ENCODE measurements at places on chromosomes 4 and X. TPM values are rescaled to one million over a fixed set of nuclear protein-coding genes. Genes with fewer than 3 reads are reported as not detected.

The SGMS2 gene
- polyA plus RNA-seq = 1.6 TPM

DNA sequence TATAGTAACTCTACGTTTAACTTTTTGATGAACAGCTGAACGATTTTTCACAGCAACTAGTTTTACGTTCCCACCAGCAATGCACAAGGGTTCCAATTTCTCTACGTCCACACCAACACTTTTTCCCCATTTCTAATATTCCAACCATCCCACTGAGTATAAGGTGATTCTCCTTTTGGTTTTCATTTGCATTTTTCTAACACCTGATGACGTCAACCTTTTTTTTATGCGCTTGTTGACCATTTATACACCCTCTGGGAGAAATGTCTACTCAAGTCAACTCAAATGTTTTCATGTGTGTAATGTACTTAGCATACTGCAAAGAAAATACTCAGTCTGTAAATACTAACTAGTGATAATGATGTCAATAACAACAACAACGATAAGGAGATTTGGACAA is 177.2 kb upstream of the TENM3 start:
- no peak for DNase-seq

DNA sequence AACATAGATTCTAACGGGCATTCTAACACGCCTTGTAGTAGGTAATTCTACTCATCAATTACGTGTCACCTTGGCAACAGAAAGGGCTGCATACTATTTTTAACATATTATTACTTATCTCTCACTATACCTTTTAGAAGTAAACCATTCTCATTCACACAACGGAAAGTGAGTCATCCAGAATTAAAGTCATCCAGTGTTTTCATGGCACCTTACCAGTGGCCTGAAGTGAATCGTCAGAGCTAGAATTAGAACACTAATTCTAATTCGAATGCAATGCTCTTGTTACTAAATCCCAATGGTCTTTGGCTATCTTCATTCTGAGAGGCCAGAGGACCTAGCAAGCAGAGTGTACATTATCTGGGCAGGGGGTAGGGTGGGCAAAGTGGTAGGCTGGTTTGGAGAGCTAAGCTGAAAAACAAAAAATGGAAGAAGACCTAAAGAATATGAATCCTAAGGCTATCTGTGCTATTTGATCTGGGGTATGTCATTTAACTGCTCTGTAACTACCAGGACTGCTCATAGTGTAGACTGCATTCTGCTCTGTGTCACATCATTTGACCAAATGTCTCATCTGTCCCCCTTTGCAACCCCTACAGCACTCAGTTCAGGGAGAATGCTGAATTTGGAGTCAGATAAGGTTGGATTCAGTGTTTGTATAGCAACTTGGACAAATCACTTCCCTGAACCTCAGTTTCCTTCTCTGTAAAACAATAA is 96.5 kb downstream of the HDAC8 start:
- no peak for DNase-seq

GRCh38 chr4:151671541-151672059 is 89.2 kb downstream of the GATB start:
- no peak for DNase-seq

The PDCL2 gene
- polyA plus RNA-seq = not detected

DNA sequence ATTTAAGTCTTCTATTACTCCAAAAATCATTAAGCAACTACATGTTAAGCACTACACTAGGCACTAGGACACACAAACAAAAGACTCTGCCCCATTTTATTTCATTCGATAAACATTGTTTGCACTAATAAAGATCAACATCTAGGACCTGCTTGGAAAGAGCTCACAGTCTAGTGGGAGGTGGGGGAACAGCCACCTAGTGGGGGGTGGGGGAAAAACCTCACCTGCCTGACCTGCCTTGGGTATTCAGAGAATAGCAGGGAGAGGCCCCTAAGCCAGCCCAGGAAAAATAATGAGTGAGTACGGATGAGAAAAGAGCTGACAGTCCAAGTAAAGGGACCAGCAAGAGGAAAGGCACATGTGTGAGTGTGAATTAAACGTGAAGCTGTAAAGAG is 52.2 kb downstream of the PRDM5 start:
- DNase-seq = no peak

The HAND2 gene
- polyA plus RNA-seq = 5.0 TPM

DNA sequence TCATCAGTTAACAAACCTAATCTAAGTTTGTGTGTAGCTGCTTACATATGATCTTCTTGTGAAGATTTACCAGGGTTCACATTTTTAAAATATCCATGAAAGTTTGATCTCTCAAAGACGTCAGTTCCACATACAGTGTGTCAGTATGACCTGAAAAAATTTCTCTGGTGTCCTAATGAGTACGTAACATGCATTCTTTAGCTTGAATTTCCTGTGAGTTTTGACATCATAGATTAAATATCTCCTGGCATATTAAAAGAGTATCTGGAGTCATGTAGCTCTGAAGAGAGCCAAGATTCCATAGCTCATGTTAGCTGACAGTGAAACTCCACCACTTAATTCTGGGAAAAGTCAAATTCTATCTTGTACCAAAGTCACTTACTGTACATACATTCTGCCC is 43.9 kb upstream of the PDLIM5 start:
- no peak for DNase-seq

The KLHL5 gene
- 5.3 TPM for polyA plus RNA-seq

GRCh38 chr4:102139132-102139573 is 206.1 kb downstream of the SLC39A8 start:
- no peak for DNase-seq

The HS6ST2 gene
- 0.72 TPM for polyA plus RNA-seq

- no peak for DNase-seq
These were observed 163.5 kb downstream of the PPP3CA start for GRCh38 chr4:101183666-101184373.

DNA sequence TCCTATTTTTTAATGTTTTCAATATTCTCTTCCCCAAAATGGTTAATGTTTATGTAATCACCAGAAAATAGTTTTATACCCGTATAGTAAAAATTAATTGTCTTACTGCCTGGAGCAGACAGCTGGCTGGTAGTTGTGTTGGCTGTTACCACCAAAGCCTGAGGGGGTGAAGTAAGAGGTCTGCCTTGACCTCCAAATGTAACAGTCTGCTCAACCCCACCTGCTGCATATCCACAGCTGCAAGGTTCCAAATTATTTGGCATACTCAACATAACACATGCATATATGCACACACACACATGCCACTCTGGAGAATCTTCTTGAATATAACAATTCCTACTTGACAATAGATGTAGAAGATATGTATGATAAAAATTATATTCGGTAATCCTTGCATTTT is 624.3 kb downstream of the ADGRL3 start:
- no peak for DNase-seq

DNA sequence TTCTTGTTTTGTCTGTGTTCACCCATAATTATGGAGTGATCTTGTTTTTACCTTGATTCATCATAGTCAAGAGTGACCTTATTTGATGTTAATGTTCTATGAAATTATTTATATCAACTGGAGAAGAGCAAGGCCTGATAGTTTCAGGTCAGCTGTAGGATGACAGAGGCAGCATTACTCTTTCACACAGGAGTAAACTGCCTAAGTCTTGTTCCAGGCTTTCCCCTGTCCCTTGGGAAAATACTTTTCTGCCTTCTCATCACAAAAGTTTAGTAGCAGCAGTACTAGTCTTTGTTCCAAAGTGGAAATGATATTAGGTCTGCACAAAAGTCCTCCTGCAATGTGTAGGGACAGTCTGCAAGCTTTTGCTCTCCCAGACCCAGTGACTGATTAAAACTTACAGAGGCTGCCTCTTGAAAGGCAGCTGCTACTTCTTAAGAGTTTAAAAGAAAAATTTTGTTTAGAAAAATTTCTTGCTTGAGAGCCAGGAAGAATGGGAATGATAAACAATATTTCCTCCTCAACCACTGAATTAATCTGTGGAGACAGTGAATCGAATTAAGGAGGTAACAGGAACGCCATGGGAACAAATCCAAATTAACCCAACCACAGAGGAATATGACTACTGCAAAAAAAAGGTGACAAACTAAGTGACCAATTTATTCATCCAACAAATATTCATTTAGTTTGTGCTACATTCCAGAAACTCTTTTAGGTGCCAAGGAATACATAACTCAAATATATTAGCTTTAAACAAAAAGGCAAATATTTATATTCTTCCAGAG is 991.4 kb upstream of the PABPC4L start:
- DNase-seq = no peak

DNA sequence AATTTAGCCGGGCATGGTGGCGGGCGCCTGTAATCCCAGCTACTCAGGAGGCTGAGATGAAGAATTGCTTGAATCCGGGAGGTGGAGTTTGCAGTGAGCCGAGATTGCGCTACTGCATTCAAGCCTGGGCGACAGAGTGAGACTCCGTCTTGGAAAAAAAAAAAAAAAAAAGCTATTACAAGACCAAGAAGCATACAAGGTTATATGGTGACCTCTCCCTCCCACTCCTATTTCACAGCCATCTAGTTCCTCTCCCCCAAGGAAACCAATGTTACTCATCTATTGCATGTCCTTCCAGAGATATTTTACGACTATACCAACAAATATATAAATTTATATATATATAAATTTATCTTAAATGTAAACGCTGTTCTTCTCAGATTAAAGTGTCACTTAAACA is 3.2 kb downstream of the SLC9A7 start:
- DNase-seq = no peak

DNA sequence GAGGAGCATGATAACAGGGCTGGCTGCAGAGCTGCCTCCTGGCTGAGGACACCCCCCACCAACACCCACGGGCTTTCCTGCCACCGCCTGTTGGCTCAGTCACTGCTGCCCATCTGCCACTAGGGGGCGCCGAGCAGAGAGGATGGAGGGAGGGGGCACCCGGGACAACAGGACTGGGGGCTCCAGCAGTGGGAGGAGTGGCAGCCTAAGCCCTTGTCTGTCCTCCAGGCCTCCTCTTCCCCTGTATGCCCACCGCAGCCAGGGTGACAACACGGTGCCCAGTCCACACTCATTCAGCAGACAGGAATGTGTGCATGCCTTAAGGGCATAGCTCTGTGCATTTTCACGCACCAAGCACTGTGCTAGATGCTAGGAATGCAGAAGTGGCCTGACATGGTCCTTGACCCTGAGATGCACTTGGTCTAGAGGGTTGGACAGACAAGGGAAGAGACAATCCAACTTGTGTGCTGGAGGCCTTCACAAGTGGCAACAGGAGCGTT is 149.9 kb downstream of the AMMECR1 start:
- peak; percentile 74 for DNase-seq

GRCh38 chr4:88091378-88091777 is 67.1 kb downstream of the ABCG2 start:
- no peak for DNase-seq

The AMTN gene
- not detected for polyA plus RNA-seq

DNA sequence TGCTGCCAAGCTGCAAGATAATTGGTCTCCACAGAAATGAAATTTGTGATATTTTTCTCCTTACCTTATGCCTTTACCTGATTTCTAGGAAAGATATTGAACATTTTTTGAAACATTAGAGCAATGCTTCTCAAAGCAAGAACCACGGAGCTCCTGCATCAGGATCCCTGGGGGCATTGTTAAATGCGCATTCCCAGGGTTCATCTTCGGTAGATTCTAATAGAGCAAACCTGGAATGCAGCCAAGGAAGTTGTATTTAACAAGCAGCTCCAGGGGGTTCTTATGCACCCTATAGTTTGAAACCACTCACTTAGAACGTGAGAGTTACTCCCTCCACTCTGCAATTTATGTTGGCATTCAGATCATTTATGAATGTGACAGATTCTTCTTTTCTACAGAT is 126.2 kb downstream of the SLC39A8 start:
- DNase-seq = no peak

The CSAG2 gene
- not detected for polyA plus RNA-seq

The ANXA3 gene
- 52.2 TPM for polyA plus RNA-seq

DNA sequence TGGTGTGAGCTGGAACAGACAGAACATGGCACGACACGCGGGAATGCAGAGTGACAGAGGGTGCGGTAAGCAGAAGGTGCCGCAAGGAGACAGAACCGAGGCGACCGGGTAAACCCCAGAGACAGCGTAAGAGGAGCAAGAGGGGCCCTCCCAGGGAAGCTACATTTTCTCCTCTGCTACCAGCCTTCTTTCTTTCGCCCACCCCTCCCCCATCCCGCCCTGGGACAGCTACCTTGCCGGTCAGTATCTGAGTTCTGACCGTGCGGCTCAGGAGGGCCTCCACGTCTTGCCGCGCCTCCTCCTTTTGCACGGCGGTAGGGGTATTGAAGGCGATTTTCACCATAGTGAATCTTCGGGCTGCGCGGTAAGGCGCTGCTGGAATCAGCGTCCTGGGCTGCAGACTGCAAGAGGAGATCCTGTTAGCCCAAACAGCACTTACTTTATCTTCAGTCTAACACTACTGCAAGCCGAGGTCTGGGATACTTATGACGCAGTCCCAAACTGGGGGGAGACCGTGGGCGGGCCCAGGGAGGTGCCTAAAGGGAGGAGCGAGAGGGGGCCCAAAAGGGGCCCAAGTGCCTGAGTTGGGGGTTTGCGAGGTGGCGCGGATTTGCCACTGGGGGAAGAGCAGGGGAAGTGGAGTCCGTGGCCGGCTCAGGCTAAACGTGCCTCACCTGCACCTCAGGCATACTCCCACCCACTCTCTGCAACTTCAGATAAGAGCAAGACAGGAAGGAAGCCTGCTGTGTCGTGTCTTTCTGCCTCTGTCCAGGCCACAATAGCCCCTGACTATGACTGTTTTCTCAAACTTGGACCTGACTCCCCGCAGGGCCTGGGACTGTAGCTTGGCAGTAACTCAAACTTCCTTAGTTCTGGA is at the start of gene ITM2A:
ITM2A (minus strand) TSS at position 462 of the 877 bp plus-strand sequence; CDS start at position 343, 119 bp downstream.
- DNase-seq = peak; percentile 17

The PNMA6F gene
- polyA plus RNA-seq = 0.12 TPM

The FREM3 gene
- not detected for polyA plus RNA-seq

- no peak for DNase-seq
These were observed 147.7 kb downstream of the DCK start for GRCh38 chr4:71141125-71141524.

DNA sequence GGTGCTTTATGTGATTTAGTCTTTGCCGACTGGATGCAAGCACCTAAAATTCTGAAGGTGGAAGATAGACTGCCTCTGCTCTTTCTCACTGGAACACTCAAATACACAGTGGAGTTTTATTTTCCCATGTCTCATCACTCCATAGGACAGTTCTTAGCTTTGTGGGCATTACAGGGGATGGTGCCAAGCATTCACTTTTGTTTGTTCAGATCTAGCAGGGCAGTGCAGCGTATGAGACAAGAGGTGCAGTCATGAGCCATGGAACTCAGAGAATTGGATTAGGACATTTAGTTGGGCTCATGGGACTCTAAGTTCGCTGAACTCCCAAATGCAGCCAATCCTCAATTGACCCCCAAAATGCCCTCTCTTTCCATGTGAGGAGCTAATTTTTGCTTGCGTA is 1136.9 kb upstream of the PRKX start:
- no peak for DNase-seq

GRCh38 chrX:107659286-107659685 is 31.0 kb downstream of the PRPS1 start:
- DNase-seq = no peak

The GPC4 gene
- polyA plus RNA-seq = 3.0 TPM

GRCh38 chr4:109972786-109973528 is 60.3 kb downstream of the EGF start:
- no peak for DNase-seq

- no peak for DNase-seq
These were observed 227.8 kb downstream of the NAF1 start for GRCh38 chr4:162938738-162939485.

- DNase-seq = no peak
These were observed 312.0 kb downstream of the PDGFC start for GRCh38 chr4:156659570-156659969.

The ATP2B3 gene
- 0.12 TPM for polyA plus RNA-seq

GRCh38 chr4:3877236-3877635 is 111.1 kb downstream of the ADRA2C start:
- no peak for DNase-seq

- no peak for DNase-seq
These were observed 260.7 kb downstream of the INPP4B start for GRCh38 chr4:142585411-142585810.
